ENCODE measurements at places on chromosomes 3 and 15.

DNA sequence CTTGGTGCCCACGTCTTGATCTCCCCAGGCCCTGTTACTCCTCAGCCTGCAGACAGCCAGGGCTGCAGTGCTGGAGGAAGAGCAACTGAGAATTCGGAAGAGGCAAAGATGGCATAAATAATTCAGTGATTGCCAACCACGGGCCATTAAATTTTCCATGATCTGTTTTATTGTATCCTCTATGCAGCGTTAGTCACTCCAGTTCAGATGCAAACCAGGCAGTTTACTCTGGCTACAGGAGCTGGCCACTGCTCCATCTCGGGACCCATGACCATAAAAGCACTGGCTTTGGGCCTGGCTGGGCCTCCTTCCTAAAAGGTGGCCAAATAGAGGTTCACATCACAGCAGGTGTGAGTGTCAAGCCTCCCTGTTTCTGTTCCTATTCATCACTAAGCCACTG, 137.6 kb upstream of the TLE3 start:
- no peak for DNase-seq

GRCh38 chr15:41465822-41466421, 27.8 kb upstream of the ITPKA start:
- DNase-seq, result no peak

GRCh38 chr3:42476225-42477125, 26.0 kb upstream of the VIPR1 start:
- DNase-seq, result no peak

DNA sequence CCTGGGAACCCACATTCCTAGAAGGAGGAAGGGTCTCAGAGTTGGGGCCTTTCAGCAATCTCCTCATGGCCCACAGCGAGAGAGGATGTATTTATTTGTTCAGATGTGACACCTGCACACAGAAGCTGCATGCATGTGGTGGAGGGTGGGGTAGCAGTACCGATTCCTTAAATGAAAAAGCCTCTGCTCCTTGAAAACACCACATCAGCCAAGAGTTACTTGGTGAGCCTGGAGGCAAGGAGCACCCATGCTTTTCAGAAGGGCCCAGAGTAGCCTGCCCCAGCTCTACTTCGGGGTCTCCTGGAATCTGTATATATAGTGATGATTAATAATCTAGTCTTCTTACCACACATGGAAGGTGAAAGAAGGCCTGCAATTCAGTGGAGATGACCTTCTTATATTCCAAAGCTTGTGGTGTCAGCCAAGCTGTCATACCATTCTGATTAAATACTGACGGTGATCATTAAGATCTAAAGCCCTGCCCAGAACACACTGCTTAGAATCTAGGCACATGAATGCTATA, 33.5 kb downstream of the SEMA6D start:
- no peak for DNase-seq

DNA sequence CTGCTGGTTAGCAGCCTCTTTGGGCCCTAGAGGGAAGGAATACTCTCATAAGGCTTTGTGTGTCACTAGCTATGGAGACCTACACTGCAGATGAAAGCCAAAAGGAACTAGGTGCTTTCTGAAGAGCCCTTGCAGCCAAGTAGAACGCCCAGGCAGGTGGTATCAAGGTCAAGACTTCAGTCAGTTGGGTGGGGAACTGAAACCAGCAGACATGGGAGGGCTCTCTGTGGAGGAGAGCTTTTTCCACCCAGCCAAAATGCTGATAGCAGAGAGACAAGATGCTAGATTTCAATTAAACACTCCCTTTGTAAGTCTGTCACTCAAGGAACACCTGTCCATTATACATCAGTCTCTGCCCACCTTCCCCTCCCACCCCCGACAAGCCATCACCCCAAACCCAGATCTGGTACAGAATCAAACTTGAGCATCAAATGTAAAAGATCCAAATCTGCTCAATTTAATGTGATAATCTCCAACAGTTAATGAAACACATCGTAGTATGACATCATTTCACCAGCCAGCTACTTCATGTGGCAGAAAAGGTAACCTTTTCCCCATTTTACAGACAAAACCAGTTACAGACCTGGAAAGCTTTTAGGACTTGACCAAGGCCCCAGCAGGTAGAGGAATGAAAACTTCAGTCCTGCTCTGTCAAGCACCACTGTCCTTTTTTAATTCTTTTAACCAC, 14.6 kb downstream of the MRPS25 start:
- no peak for DNase-seq
